Thyroid gland (tissue), 4 donors: ENCODE measurements at places on chromosomes 12 and 14.
A peak's percentile ranks its signal among the peaks of the same experiment; 100 is the strongest.

- DNase-seq: no peak
Observed at GRCh38 chr14:30162066-30162465, 234.4 kb upstream of the PRKD1 start.

DNA sequence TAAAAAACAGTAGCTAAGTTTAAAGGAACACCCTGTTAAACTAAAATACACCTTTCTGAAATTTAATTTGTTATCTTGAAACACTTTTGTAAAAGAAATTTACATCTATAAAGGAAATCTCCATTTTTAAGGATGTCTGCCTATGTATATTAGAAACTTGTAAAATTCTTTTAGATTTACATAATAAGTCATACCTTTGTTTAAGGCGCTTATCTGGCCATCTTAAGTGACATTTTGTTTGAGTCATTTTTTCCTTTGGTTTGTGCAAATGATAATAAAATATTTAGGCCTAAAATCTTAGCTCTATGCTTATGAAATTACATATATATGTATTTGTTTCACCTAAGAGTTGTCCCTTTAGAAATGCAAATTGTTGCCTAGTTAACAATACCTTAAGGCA is 1193.4 kb downstream of the FSCB start:
- DNase-seq: no peak

DNA sequence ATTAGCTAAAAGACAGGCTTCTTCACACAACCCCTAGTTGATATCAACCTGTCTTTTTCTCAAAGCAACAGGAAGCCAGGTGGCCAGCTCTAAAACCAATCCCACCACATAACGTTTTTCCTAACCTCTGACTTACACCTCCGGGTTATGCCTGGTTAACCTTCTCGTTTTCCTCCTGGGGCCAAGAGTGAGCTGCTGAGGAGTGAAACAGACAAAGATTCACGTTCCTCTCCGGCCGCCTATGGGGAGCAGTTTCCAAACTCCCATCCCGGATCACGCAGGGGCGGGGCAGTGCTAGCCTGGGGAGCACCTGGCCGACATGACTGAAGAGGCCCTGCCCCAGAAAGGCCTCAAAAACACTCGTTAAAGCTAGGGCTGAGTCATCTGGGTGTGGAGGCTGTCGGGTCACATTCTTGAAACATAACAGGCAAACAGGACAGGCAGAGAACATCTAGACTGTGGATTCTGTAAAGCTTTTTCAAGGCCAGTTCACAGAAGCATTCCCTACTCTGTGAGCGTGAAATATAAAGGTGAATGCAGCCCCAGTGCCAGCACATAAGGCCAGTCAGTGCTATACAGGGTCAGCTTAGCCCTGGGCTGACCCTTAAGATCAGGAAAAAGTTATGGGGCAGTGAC is 25.9 kb upstream of the LGALS3 start:
- peak; percentile 90 for DNase-seq

DNA sequence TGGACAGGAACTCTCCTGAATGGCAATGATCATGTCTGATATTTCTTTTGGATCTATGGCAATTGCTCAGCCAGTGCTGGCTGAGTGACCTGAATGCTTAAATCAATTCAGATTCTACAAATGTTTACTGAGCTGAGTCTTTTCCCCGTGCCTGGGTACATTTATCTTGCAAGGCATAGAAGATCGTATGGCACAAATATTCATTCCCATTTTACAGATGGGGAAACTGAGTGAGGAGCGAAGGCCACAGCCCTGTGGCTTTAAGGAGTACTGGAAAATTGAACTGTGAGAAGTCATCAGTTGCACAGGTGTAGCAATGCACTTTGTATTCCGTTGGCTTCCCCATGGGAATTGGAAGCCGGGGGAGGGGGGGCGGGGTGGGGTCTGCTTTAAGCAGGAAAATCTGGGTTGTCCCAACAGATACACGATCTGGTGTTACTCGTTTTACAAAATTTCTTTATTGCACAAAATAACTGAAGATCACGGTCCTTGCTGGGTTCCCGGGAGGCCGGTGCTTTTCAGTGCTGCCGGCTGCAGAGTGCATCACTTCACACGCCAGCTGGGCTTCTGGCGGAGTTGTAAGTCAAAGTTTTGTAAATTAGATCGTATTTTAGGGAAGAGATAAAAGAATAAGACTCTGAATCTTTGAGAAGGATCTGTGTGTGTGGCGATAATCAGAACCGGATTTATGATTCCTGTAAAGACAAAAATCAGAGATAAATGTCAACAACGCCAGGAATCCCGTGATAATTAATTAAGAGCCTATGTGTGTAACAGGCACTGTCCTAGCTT is 75.0 kb upstream of the MAP1LC3B2 start:
- no peak for DNase-seq

DNA sequence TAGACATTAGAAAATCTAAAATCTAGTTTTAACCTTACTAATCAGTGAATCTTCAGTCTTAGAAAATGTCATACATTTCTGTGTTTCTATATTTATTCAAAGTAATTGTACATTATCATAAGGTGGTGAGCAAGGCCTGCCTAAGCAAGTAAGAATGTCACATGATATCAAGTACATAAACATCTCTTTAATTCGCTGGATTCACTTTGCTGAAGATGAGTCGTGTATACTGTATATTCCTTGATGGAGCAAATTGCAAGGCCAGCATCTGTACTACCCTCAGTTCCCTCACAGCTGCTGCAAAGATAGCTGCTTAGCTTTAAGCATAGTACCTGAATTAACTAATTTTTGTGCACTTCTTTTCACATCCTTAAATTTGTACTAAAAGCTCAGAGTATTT is 8.5 kb upstream of the AK7 start:
- DNase-seq: no peak

GRCh38 chr12:71166862-71167496 is 9.2 kb upstream of the TSPAN8 start:
- no peak for DNase-seq

GRCh38 chr12:14589169-14590004 is 21.7 kb upstream of the PLBD1 start:
- no peak for DNase-seq

DNA sequence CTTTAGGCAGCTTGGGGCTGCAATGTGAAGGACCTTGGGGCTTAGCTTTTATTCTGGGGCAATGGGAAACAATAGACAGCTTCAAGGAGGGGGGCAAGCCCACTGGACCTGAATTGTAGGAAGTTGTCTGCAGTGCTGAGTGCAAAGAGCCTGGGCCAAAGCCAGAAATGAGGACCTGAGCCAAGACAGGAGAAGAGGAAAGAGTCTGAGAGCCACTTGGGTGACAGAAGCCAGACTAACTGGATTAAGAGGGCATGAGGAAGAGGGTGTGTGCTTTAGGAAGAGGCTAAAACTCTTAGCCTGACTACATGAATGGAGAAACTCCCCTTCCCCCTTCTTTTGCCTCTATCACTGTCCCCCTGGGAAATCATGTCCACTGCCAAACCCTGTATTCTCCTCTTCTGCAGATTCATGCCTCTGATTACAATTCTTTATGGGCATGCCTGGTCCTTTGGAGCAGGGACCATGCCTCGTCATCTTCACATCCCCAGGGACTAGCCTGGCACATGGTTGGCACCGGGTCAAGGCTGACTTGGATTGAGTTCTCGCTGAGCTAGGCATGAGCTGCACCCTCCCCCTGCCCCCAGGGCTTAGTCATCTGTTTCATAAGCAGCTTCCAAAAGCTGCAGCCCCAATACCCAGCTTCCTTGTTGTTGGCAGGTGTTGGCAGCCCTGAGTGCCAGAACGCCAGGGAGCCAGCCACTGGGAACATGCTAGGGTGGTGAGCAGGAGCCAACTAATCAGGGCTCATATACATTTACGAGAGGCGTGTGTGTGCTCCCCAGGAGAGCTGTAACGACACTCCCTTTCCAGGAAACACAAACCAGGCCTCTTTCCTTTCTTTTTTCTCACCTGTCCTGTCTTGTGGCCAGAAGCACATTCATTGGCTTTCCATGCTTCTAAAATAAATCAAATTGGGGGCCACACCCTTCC is 27.7 kb upstream of the JDP2 start:
- DNase-seq: peak; percentile 99

DNA sequence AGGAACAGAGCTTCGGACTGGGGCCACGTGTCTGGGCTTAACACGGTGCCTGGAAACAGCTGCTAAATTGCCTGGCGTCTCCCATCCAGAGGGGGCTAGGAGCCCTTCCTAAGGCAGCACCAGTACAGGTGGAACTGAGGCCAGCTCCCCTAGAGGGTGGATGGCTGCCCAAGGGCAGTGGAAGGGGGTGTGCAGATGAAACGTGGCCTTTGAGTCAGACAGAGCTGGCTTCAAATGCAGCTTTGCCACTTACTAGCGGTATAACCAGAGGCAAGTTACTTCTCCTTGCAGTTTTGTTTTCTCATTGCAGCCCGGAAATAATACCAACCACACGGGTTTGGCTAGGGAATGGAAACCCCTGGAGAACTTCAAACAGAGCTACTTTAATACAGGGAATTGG is 59.3 kb upstream of the SLC24A4 start:
- no peak for DNase-seq
